Mucosa of gallbladder (tissue), 1 donor: ENCODE measurements at places on chromosomes 2 and 18. TPM values are rescaled to one million over a fixed set of nuclear protein-coding genes. Genes with fewer than 3 reads are reported as not detected.

GRCh38 chr18:63016270-63016669 lies 300.9 kb downstream of the PHLPP1 start:
- DNase-seq: peak; percentile 57

DNA sequence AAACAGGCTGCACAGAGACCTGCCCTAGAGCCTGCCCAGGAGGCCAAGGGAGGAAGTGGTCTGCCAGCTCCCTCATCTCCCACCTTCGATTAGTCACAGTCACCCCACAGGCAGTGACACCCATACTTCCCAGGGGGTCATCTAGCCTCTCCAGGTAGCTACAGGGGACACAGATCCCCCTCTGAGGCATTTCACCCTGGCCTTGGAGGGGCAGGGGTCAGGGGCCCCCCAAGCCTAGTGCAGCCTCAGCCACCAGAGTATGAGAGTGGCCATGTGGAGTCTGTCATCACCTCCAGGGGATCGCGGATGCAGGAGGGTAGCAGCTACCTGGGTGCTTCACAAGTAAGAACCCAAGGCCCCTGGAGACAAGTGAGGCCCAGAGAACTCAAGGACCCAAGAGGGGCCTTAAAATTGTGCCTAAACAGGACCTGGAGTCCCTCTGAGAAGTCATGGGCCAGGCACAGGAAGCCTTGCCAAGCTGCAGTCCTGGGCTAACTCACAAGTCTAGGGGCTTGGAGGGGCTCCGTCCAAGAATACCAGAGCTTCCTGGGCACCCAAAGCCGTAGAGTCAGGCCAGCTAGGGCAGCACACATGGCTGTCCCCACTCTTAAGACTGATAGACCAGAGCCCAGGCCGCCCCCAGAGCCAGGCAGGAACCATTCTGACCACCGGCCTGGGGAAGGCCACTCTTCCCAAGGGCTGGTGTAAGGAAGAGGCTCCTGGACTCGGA lies 354.3 kb upstream of the ID2 start:
- DNase-seq: no peak

DNA sequence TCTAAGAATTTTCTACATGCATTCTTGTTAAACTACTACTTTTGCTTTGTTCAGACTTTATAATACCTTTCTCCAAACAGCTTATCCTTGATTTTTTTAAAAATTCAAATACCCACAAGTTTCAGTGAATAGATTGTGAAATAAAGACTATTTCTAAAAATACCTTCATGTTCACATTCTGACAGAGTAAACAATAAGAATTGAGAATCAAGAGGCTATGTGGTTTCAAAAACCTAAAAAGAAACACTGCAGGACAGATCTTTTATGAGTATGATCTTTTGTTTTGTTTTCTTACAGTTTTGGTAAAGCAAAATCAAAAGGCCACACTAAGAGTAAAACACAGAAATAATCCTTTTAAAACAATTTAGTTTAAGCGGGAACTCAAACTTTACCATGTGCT lies 21.2 kb downstream of the ALS2 start:
- no peak for DNase-seq

- DNase-seq: no peak
Measured at GRCh38 chr2:17303521-17303920, 214.7 kb downstream of the RAD51AP2 start.

- DNase-seq: no peak
Measured at GRCh38 chr18:47899107-47899840, 31.2 kb downstream of the SMAD2 start.

- no peak for DNase-seq
Measured at GRCh38 chr2:232126301-232127099, 165.0 kb downstream of the DIS3L2 start.

GRCh38 chr2:137966043-137966442 lies 1.8 kb downstream of the HNMT start:
- no peak for DNase-seq

- no peak for DNase-seq
Measured at GRCh38 chr18:35506024-35506712, 8.4 kb upstream of the INO80C start.

DNA sequence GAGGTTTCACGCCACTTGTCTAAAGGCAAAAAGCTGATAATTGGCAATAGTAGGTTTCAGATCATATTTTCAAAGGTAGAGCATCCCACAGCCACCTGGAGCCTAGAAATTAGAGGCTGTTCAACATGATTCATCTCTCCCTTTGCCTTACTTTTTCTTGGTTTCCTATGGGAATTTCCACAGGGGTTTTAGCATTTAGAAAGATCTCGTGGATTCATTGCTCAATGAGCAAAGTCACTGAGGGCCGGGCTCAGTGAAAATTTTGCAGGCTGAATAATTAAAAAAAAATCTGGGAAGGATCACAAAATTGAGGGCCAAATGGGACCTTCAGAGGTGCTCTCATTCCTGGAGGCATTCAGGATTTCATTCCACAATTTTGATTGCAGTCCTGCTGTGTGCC lies 137.1 kb downstream of the VAPA start:
- DNase-seq: no peak

GRCh38 chr2:188272121-188272520 lies 19.6 kb upstream of the GULP1 start:
- no peak for DNase-seq

GRCh38 chr2:38835990-38836389 lies 39.7 kb downstream of the DHX57 start:
- no peak for DNase-seq

DNA sequence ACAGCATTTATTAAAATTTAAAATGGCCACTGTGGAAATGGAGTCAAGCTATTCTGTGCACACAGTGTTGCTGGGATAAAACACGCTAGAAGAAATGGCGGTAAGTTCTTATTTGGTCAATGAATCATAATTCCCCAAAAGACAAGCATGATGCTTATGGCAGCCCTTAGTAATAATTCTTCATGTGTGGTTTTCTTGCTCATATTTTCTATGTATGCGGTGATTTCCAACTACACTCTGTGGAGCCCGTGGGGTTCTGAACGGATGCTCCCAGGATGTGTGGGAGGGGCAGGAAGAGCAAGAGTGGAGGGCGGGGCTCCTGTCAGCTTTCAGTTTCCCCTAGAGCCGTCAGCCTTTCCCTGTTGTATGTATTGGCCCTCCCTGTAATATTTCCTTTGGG lies 91.7 kb upstream of the RMDN2 start:
- DNase-seq: no peak

Gene GRB14
- total RNA-seq: 2.5 TPM

Gene RNF125
- 6.1 TPM for total RNA-seq
